ENCODE measurements at places on chromosomes 5 and 9.

GRCh38 chr9:130276121-130276520, 10.6 kb downstream of the HMCN2 start:
- DNase-seq, result no peak

DNA sequence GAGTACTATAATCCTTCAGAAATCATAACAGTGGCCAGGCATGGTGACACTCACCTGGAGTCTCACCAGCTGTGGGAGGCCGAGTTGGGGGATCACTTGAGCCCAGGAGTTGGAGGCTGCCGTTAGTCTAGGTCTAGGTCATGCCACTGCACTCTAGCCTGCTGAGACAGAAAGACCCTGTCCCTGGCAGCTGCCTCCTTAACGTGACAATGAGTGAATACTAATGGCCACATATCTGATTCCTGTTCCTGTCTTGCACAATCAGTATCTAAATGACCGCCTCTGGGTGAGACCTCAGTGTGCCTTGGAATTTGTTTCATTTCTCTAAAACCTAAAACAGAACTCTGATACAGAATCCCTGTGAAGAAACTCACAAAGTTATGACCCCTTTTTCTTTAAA, 131.0 kb upstream of the DAB2 start:
- DNase-seq, result no peak

DNA sequence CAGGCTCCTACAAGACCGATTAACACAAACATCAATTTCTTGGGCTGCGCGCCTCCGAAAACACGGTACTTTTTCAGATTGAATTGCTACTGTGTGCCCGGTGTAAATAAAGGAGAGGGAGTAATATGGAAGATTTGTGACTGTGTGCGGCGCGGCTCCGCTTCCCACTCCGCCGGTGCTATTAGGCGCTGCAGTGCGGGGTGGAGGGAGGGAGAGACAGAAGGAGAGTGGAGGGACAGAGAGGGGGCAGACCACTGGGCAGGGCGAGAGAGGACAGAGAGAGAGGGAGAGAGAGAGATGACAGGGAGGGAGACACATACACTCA, 24.7 kb upstream of the RNU6ATAC start:
- no peak for DNase-seq

DNA sequence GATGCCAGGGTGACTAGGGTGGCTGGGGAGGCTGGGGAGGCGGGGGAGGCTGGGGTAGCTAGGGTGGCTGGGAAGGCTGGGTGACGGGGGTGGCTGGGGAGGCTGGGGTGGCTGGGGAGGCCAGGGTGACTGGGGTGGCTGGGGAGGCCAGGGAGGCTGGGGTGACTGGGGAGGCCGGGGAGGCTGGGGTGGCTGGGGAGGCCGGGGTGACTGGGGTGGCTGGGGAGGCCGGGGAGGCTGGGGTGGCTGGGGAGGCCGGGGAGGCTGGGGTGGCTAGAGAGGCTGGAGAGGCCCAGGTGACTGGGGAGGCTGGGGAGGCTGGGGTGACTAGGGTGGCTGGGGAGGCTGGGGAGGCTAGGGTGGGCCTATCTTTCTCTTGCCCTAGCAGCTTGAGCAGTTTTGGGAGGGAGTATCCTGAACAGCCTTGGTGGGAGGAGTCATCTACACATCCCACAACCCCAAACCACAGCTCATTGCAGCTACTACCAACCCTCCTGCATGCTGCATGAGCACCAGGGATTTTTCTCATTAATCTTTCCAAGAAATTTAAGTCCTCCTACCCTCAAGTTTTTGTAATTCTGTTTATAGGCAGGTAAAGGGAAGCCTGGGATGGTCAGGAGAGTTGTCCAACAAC, 203.2 kb upstream of the IRX1 start:
- DNase-seq, result no peak

DNA sequence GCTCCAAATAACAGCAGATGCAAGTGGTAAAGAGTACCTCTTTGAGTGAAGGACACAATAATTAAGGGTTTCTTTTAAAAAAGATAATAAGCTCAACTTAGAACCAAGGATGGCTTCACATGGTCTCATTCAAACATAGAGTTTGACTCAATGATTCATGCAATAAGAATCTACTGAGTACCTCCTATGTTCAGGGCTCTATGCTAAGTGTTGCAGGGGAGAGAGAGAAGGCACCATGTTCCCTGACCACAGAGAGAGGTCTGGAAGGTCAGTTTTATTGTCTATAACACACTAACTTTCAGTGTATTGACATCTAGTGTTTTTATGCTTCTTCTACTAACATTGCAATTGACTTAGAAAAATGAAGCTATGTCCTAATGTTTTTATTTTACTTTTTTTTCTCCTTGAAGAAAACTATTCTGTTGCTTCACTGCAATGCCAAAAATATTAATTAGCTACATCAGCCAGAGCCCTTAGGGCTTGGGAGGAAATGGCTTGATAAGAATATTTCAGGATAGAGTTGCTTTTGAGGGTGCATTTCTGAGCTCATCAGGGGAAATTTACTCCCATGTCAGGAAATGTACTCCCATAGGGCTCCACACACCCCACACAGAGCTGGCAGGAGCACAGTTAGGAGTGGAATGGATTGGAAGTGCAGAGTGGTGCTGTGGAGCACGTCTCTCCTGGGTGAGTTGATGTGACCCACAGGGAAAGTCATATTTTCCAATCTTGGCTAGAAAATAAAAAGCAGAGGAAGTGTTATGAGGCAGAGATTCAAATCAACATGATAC, 106.6 kb downstream of the PDE8B start:
- no peak for DNase-seq

GRCh38 chr9:126756876-126757415, 47.9 kb upstream of the ZBTB43 start:
- no peak for DNase-seq

- no peak for DNase-seq
These were observed 20.9 kb upstream of the ADAM19 start for GRCh38 chr5:157596487-157596886.

DNA sequence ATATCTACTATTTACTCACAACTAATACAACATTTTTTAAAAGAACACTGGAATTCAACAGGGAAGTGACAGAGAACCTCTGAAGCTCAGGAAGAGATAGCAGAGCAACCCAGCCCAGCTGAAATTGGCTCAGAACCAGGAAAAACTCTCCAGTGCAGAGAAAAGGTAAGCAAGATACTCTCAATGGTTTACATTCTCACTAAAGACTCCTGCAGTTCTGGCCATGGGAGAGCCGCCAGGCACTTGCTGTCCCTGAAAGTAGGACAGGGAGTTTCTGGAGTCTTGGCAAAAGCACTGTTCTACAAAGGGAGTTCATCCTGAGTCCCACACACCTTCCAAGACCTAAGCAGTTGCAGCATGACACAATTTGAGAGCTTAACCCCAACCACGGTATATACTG, 330.8 kb downstream of the TRIM36 start:
- DNase-seq, result no peak

GRCh38 chr9:129172816-129173215, 5.2 kb downstream of the IER5L start:
- no peak for DNase-seq

Measured in stimulated activated CD8-positive, alpha-beta memory T cell treated with anti-CD3 and anti-CD28 coated beads, Interleukin-7, amount 100 ng/mL, for 48 hours (primary cell).